Neural crest cell (in vitro differentiated cells): ENCODE measurements at places on chromosomes 2 and 18. TPM values are rescaled to one million over a fixed set of nuclear protein-coding genes. Genes with fewer than 3 reads are reported as not detected.

- DNase-seq: no peak
Measured at GRCh38 chr2:76610451-76610850, 899.7 kb upstream of the GCFC2 start.

DNA sequence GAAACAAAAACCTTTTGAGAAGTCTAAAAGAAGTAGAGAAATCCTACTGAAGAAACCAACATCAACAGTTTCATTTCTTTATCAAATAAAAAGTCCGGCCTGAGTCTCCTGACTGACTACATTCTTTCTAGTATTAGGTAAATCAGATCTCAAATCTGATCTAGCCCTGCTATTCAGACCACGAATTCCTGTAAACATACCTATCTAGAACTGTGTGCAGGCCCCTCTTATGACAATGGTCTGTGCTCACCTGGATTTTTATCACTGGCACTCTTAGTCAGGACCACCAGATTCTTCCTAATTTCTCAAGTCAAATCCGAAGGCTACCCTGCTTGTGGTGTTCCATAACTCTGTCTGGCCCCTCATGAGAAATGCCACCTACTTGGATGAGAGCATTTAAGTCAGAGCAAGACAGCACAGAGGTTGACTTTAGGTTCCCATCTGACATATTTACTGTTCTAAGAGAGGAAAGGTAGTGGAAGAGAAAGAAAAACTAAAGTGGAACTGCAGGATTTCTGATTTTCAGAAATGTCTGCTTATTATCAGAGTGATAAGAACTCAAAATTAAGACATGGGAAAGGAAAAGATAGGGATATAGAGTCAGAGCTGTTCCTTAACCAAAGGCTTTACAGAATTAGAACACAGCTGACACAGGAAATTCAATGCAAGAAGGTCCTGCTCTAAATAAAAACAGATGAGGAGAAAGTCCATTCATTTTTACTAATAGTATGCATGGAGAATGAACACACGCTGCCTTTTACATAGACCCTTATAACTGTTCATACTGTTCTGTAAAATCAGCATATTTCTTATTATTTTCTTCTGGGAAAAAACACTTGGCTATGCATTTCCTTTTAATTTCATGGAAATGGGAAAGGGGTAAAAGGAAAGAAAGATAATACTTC lies 56.5 kb downstream of the SLC8A1 start:
- no peak for DNase-seq

DNA sequence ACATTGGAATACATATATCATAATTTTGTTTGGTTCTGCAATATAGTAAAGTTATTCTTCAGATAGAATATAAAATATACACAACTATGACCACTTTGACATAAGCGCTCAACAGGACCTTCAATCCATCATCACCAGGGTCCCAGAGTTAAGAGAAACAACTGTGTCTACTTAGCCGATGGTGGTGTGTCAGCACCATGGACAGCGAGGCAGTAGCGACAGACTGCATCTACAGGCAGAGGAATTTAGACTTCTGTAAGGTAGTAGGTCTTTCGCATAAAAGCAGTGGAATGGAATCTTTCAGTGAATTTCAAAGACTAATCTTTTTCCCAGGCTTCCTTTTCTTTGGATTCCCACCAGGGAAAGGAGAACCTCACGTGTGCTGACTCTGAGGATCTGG lies 20.5 kb upstream of the LRPPRC start:
- DNase-seq: peak; percentile 68

DNA sequence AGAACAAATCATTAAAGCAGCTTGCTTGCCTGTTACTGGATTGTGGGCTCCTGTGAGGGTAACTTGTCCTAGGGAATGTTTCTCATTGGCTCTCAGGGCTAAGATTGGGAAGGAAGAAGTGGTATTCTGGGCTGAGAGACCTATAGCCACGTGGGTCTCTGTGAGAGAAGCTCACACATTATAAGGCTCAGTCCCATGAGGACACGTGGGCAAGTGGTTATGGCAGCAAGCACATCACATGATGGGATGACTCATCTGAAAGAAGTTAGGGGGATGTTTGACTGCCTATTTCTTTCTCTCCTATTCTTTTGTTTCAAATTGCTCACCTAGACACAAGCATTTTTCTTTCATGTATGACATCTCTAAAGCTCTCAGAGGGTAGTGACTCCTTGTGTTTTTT lies 418.0 kb upstream of the ST6GAL2 start:
- no peak for DNase-seq

- no peak for DNase-seq
Measured at GRCh38 chr2:133072837-133073694, 403.1 kb upstream of the LYPD1 start.

- DNase-seq: no peak
Measured at GRCh38 chr2:8096484-8096883, 585.4 kb upstream of the ID2 start.

GRCh38 chr2:217798743-217799562 lies 203.8 kb downstream of the TNS1 start:
- DNase-seq: no peak

GRCh38 chr2:135052042-135052876 lies at the start of gene RAB3GAP1:
RAB3GAP1 (plus strand) TSS chr2:135052292; CDS start chr2:135052308, 16 bp downstream.
- DNase-seq: peak; percentile 45

GRCh38 chr2:16218625-16219024 lies 278.3 kb downstream of the MYCN start:
- DNase-seq: peak; percentile 50

DNA sequence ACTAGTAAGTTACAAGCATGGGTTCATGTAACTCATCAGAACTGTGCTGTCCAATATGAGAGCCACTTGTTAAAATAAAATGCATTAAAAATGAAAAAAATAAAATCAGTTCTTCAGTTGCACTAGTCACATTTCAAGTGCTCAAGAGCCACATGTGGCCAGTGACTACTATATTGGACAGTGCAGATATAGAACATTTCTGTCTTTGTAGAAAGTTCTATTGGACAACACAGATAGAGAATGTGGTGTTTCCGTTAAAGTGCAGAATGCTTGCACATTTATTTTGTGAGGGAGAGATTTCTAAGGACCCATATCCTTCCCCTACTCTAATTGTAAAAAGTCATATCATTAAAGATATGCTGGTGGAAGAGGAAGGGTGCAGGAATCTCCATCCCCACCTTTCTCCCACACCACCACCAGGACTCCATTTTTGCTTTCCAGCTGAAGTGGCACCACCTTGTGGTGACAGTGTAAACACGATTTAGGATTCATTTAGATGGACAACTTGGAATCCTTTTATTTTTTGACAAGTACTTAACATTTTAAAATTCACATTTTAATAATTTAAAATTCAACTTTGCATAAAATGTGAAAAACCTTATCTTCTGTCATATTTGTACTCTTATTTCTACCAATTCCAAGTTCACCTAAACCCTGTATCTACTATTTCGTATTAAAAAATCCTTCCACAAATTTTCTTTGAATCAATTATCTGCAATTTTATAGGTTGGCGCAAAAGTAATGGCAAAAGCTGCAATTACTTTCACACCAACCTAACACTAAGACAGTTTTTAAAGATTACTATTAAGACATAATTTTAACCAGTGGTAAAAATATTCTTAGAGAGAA lies 9.4 kb upstream of the CD302 start:
- DNase-seq: peak; percentile 39

DNA sequence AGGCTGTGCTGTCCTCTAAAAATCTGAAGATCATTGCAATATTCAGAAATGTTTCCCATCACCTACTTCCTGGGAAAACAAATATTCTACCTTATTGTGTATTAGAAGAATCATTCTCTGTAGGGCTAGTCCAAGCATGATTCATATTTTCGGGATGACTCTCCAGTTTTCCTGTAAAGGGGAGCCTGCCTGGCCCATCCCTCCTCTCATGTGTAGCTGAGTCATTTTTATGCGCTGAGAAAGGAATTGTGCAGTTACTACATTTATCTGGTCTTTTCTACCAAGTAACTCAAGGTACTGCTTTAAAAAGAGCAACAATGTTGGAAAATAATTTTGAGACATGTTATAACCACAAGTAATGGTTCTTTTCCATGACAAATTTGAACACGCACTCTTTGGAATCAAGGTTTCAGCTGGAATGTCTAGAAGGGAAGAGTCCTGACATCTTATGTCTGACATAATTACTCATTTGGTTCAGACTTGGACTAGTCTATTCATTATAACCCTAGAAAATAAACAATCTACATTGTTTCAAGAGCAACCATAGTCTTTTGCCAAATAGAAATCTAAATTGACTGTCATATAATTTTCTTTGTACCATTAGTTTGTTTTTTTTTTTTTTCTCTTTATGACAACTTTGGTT lies 6.6 kb downstream of the DSG3 start:
- DNase-seq: no peak

DNA sequence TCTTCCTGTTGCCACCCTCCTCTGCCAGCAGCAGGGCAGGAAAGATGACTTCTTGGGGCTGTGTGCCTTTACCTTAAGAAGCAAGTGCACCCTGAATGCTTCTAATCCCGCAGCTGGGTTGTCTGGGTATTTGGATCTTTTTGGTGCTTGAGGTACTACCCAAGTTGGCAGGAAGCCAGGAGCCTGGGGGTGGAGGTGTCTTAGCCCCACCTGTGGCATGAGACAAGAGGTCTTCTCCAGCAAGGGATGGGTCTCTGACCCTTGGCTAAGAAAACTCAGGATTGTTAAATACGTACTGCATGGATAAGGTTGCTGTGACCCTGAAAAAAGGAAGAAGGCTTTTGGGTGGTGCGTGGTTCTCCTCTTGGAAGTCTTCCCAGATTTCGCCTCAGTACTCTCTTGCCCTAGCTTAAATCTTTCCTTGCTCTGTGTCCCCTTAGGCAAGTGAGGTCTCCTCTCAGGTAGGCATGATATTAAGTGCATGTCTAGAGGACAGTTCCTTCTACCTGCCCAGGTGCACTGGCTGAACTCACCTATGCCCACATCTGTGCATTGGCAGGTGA lies 4.3 kb downstream of the HPCAL1 start:
- DNase-seq: no peak

- no peak for DNase-seq
Measured at GRCh38 chr2:86417961-86418360, 23.2 kb upstream of the KDM3A start.

DNA sequence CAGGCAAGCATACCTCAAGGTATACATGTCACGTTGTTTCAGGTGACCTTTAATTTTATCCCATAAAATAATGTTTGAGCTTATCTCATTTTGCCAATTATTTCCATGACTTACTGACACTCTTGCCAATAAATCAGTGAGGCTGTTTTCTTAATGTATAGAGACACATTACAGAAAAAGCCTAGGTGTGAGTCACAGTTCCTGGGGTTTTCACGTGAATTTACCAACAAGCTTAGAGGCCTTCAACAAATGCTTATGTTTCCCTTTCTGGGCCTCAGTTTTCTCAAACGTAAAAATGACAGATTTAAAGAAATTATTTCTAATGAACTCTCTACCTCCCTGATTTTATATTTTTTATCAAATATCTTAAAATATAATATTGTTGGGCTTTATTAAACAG lies 517.5 kb upstream of the SPHKAP start:
- DNase-seq: no peak

- no peak for DNase-seq
Measured at GRCh38 chr18:79682894-79683625, 3.5 kb downstream of the CTDP1 start.

DNA sequence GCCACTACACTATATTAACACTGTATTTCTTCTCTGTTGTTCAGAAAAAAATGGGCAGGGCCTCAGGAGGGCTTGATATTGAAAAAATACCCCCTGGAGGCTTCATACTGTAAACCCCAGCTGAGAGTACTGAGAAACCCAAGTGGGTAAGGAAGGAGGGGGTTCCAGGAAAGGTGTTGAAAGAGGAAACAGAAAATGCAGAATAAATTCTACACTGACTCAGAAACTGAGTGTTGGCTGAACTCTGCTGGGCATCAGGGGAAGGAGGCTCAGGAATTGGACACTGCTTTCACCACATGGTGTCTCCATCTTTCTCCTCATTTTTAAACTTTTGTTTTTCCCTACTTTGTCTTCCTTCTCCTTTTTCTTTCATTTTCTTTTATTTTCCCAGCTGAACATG lies 253.7 kb downstream of the DYM start:
- DNase-seq: no peak

The CAPN14 gene
- 0.36 and 0.47 TPM in 2 replicates for total RNA-seq

The CPO gene
- 0.25 and 0.47 TPM in 2 replicates for total RNA-seq

The VWA3B gene
- not detected in 2 replicates for total RNA-seq

The MROH2A gene
- not detected in 2 replicates for total RNA-seq

The ALPI gene
- total RNA-seq: not detected in 2 replicates

The SERPINB3 gene
- total RNA-seq: not detected in 2 replicates

The C2orf80 gene
- total RNA-seq: 0.73 and 1.0 TPM in 2 replicates

The PNO1 gene
- total RNA-seq: 20.3 and 20.8 TPM in 2 replicates

The DNER gene
- total RNA-seq: 4.0 and 4.1 TPM in 2 replicates

The TXNDC2 gene
- not detected in 2 replicates for total RNA-seq
